ENCODE measurements at places on chromosomes 7 and 10.
A peak's percentile ranks its signal among the peaks of the same experiment; 100 is the strongest.

GRCh38 chr7:105202616-105203015, 186.1 kb downstream of the SRPK2 start:
- DNase-seq = no peak

DNA sequence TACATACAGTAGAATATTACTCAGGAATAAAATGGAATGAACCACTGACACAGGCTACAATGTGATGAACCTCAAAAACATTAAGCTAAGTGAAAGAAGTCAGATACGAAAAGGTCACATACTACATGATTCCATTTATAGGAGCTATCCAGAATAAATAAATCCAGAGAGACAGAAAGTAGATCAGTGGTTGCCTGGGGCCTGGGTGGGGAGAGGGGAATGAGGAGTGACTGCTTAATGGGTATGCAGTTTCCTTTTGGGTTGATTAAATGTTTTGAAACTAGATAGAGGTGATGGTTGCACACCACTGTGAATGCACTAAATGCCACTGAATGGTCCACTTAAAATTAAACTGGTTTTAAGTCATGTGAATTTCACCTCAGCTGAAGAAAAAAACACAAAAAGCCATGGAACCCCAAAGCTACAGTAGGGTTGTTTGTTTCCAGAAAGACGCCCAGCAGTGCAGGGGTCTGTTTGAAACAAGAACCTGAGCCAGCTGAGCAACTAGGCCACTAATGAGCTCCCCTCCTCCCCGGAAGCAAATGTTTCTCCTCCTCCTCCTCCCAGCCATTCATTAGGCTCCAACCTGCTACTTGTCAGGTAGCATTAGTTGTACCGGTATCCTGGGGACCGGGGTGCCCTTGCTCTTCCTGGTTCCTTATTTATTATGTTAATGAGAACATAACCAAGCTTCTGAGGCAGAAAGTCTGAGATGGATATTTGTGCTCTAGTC, 168.4 kb downstream of the EVX1 start:
- no peak for DNase-seq

- DNase-seq = no peak
These were observed 84.6 kb upstream of the PDGFA start for GRCh38 chr7:604001-604883.

- no peak for DNase-seq
These were observed 1.5 kb downstream of the PON1 start for GRCh38 chr7:95322854-95323253.

DNA sequence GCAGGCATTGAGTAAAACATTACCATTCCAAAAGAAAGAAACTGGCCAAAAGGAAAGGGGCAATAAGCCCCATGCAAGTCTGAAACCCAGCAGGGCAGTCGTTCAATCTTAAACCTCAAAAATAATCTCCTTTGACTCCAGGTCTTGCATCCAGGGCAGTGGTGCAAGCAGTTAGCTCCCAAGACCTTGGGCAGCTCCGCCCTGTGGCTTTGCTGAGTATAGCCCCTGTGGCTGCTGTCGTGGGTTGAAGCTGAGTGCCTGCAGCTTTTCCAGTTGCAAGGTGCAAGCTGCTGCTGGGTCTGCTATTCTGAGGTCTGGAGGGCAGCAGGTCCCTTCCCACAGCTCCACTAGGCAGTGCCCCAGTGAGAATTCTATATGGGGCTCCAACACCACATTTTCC, 580.1 kb upstream of the AUTS2 start:
- DNase-seq = no peak

- DNase-seq = no peak
These were observed 150.8 kb downstream of the FAM107B start for GRCh38 chr10:14623931-14624330.

- no peak for DNase-seq
These were observed 43.2 kb downstream of the CHST3 start for GRCh38 chr10:72007246-72007892.

DNA sequence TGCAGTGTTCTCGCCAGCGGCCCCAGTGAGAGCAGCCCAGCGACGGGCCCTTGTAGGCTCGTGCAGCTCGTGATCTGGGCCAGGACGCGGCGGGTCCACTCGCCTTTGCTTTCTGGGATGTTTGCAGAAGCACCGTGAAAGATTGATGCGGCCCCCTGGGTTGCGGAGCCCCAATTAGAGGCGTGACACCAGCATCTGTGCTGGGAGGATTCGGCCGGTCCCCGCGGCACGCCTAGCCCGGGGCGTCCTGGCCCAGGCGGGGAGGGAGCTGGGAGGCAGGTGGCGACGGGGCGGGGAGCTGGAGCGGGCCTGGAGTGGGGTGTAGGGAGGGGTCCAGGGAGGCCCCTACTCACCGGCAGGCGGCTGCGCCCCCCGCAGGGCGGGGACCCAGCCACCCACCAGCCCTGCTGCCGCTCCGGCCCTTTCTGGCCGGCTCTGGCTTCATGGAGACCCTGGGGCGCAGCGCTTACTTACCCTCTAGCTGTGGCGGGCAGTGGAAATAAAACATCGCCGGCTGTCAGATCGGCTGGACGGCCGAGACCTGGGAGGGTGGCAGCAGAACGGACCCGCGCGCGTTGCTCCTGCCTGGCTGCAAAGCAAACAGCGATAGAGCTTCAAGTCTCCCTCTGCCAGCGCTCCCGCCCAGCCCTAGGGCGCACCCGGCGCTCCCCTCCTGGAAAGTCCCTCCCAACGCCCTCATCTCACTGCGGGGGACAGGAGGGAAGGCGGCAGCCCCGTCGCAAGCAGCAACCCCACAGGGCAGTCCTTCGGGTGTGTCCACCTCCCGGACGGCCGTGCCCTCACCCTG, 752 bp downstream of the DRGX start:
- no peak for DNase-seq

DNA sequence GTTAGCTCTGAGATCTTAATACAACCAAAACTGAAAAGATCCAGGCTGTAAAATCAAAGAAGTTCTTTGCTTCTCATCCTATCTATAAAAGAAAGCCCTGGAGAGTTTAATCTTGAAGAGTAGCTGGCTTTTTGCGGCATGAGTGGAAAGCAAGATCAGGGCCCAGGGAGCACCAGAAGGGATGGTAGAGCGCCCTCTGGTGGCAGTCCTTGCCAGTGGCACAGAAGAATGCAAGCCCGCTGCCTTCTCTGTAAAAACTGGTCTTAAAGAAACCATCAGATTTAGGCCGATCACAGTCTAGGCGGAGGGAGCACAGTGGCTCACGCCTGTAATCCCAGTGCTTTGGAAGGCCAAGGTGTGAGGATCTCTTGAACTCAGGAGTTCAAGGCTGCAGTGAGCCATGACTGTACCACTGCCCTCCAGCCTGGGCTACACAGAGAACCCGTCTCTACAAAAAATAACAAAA, 35.6 kb downstream of the CPN1 start:
- DNase-seq = peak; percentile 64

- no peak for DNase-seq
These were observed 7.5 kb upstream of the SH2D4B start for GRCh38 chr10:80530251-80530650.

DNA sequence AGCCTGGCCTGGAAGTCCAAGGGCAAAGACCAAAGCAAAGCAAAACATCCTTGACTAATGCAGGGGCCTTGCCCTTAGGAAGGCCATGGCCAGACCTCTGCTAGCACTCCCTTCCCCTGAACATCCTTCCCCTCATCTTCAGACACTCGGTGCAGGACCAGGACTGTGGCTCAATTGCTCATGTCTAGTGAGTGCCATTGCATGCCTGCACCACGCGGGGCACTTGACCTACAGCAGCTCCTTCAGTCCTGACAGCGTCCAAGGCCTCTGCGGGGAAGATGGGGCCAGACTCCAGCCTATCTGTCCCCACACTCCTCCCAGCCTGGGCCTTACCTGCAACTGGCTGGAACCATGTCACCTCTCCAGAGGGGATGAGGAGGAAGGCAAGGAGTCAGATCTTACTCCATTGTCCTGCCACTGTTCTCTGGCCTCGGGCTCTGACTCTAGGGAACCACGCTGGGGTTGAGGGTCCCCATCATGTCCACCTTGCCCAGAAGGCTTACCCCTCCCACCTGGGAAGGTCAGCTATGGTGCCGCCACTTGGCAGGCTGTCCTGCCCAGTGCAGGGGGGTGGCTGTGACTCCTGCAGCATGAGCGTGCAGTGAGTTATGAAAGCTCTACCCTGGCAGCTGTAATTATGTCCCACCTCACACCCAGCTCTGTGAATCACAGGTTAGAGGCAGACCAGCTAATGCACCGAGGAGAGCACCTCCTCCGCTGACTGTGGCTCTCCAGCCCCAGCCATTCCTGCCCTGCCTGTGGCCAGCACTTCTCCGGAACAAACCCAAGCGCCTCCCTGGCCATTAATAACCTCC, 16.1 kb downstream of the DRGX start:
- no peak for DNase-seq

GRCh38 chr10:131025333-131025732, 286.2 kb downstream of the TCERG1L start:
- DNase-seq = no peak

GRCh38 chr10:79382491-79382941, 35.2 kb downstream of the PPIF start:
- no peak for DNase-seq

DNA sequence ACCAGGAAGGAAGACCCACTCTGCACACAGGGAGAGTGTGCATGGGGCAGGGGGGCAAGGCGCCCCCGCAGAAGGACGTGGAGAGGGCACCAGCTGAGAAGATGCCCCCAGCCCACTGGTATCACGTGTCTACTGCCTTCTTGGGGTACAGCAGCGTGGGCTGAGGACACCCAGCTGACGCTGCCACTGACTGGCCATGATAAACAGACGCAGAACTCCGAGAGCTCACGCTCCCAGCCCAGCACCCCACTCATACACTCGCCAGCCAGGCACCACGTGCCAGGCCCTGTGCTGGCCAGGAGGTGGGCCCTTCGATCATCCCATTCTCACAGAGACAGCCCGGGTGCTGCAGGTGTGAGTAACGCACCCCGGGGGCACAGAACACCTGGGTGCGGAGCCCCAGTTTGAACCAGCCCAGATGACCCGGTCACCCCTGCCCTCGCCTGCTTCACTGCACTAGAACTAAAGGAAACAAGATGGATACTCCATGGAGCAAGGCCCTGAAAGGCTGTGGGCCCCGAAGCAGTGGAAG, 199.8 kb downstream of the MAD1L1 start:
- no peak for DNase-seq

- no peak for DNase-seq
These were observed 202.4 kb downstream of the BICC1 start for GRCh38 chr10:58715061-58715460.

GRCh38 chr7:117186218-117187010, 136.4 kb downstream of the WNT2 start:
- no peak for DNase-seq

DNA sequence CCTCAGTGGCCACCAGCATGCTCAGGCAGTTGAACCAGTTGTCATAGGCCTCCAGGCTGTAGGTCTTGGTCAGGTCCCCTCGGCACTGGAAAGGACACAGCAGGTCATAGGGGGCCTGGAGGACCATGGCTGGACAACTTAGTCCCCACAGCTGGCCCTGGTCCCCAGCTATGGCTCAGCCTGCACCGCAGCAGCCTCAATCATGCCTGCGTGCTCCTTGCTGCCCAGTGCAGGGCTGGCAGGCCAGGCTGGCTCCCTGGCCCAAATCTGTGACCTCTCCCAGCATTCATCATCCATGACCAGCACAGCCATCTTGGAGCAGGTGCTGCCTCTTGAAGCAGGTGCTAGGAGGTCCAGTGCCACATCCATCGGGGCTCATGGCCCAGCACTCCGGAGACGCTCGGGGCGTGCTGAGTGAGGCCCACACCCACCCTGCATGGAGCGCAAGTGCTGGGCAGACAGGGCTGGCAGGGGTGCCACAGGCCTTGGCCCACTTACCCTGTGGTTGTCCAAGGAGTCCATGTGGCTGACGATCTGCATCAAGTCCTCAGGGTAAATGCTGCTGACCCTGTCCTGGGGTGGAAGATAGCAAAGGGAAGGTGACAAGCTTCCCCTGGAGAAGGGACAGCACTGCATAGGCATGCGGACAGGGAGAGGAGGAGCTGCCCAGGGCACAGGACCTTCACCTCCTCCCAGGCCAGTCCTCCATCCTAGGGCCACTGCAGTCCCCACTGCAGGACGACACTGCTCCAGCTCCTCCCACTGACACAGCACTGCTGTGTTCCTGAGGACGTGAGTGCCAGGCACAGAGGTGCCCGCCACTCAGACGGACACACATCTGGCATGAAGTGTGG, 61.7 kb downstream of the CSGALNACT2 start:
- DNase-seq = no peak

DNA sequence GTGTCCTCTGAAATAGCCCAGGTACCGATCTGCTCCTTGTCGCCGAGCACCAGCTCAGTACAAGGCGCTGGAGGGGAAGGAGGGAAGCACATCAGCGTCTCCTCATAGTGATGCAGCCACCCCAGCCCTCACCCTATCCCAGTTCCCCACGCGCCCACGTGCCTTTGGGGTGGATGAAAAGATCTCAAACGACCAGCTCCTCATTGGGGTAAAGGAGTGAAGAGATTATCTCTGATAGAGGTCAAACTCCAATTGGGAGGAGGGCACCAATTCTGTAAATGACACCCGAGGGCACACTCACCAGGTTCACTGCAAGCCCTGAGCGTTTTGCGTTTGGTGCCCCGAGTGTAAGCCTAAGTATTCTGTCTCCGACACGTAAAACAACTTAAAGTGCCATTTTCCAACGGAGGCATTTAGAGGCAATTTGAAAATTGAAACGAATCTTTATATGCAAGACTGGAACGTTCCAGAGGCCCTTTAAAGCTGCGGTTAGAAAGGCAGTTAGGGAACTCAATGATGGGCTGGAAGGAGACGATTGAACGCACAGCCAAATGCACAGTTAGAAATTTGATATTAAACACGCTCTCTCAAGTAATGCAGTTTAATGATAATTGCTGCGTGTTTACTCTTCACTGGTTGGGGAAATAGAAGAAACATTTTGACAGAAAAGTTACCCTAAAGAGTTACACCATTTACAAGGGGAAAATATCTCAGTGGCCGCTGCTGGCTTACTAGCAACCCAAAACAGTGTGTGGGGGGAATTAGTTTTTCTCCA, 8.9 kb upstream of the EMX2 start:
- no peak for DNase-seq

GRCh38 chr10:88707429-88708155, 1.5 kb downstream of the LIPK start:
- peak; percentile 14 for DNase-seq

DNA sequence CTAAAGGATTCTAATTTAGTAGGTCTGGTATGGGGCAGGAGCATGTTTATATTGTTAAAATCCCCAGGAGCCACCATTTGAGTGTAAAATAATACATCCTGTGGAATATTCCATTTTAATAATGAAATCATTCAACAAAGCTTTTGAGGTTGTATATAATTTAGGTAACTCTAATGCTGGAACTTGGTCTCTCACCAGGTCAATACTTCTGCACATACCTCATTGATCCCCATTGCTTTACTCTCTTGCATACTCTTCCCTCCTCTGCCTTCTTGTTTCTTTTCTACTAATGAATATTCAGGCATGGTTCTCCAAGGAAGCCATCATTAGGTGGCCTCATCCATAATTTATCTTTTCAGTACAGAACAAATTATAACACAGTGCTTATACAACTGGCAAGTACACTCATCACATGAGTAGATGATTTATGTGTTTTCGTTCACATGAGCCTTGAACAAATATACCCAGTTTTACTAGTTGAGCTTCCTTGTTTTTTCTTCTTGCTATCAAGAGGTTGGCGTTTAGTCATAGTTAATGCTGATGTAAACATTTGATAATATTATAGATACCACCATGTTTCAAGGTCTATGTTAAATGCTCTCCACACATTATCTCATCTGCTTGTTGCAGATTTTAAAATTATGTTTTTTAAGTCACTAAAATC, 7.2 kb downstream of the PALS2 start:
- no peak for DNase-seq
